ENCODE measurements at places on chromosomes 13 and 19.

DNA sequence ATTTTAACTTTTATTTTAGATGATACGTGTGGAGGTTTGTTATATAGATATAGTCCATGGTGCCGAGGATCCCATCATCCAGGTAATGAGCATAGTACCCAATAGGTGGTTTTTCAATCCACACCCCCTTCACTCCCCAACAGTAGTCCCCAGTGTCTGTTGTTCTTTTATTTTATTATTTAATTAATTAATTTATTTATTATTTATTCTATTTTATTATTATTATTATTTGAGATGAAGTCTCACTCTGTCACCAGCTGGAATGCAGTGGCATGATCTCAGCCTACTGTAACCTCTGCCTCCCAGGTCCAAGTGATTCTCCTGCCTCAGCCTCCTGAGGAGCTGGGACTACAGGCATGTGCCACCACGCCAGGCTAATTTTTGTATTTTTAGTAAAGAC, 2086.2 kb downstream of the PCDH9 start:
- DNase-seq, result no peak

DNA sequence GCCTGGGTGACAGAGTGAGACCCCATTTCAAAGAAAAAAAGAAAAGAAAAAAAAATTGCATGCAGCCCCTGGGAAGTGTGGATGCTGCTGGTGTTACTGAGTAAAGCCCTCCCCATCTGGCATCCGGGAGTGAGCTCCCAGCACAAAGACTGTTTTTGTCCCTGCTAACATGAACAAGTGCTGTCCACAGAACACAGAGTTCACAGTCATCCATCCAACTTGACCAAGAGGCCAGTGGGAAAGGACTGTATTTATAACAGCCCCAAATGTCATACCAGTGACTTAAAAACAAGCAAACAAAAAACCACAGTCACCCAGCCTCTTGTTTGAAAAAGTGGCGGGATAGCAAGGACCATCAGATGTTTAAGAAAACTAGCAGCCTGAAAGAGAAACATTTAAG, 10.8 kb downstream of the FBXO17 start:
- DNase-seq, result no peak

DNA sequence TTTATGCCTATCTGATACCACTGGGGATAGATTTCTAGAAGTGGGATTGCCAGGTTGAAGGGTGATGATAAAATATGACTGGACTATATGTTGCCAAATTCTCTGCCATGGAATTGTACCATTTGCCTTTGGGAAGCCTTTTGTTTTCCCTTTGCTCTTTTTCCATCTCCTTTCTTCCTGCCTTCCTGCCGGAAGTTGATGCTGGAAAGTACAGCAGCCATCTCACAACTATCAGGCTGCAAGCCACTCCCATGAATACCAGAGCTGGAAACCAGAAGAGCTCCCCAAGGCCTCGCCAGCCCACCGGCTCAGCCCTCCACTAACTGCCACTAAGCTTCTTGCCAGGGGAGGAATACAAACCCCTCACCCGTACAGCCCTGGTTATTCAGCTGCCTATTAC, 29.7 kb downstream of the ZIC5 start:
- no peak for DNase-seq

DNA sequence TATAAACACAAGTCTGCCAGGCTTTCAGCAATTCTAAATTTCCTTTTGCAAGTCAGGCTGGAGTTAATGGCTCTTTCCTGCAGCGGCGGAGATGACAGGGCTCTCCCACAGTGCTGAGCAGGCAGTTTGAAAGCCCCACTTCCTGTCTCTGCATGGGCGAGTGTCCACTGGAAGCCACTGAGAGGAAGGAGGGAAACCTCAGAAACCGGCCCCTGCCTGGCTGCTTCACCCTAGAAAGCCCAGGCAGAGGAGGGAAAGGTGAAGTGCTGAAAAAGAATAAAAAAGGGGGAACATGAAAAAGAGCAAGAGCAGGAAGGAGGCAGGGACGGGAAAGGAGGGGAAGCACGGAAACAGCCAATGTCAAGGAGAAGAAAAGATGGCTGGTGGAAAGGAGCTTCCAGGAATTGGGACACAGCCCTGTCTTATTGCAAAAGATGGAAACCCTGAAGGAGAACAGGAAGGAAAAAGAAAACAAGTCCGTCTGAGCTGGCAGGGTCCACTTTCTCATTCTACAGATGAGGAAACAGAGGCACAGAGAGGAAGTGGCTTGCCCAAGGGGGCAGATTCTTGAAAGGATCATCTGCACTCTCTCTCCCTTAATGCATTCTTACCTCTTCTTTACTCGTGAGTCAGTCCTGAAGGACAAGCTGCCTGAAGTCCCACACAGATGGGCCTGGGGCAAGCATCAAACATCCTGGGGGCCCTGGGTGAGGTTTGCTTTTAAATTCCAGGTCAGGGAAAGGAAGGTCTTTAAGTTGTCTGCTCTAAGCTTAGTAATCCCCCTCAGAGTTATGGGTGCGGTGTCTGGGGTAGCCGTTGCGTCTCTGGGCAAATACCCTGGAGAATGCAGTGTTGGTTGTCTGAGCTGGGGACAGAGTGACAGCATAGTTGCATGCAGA, 38.8 kb upstream of the ALOX5AP start:
- no peak for DNase-seq

GRCh38 chr19:5814852-5815246, 10.0 kb downstream of the NRTN start:
- DNase-seq, result no peak

GRCh38 chr19:29172302-29172701, 40.6 kb downstream of the UQCRFS1 start:
- DNase-seq, result no peak

DNA sequence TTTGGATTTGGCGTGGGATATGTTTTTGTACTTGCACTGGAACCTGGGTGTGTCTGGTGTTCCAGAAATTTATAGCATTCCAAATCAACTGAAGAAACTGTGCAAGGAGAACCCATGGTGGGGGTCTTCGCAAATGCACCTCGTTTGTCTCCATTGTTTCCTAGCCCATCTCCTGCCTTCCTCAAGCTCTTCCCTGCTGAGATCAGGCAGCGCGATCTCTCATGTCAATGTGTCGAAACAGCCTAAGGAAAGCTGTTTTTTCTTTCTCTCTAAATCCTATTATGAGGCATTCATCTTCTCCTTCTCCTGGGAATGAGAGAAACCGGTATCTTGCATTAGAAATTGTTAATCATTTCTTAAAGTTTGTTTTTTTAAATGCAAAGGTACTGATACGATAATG, 131.0 kb downstream of the KLF5 start:
- DNase-seq, result no peak

GRCh38 chr19:3369337-3370213, 3.2 kb downstream of the NFIC start:
- DNase-seq, result no peak

GRCh38 chr19:37251308-37252229, 33.6 kb downstream of the ZNF383 start:
- DNase-seq, result peak; percentile 11

GRCh38 chr13:37385956-37386670, 212.5 kb downstream of the POSTN start:
- DNase-seq, result no peak

GRCh38 chr19:40672573-40673299, 17.7 kb downstream of the NUMBL start:
- no peak for DNase-seq

GRCh38 chr13:21420706-21421105, 38.4 kb downstream of the ZDHHC20 start:
- DNase-seq, result no peak

- peak; percentile 15 for DNase-seq
Observed at GRCh38 chr19:53333066-53333462, 485 bp upstream of the ZNF845 start.

DNA sequence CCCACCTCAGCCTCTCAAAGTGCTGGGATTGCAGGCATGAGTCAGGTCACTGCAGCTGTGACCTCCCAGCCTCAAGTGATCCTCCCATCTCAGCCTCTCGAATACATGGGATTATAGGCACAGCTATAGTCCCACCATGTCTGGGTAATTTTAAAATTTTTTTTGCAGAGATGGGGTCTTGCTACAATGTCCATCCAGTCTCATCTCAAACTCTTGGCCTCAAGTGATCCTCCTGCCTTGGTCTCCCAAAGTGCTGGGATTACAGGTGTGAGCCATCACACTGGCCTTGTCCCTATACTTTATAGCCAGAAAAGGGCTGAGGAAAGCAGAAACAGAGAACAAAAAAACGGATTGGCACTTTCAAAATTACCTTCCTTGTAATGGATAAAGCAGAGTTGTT, 4.8 kb upstream of the FBXO27 start:
- DNase-seq, result no peak

DNA sequence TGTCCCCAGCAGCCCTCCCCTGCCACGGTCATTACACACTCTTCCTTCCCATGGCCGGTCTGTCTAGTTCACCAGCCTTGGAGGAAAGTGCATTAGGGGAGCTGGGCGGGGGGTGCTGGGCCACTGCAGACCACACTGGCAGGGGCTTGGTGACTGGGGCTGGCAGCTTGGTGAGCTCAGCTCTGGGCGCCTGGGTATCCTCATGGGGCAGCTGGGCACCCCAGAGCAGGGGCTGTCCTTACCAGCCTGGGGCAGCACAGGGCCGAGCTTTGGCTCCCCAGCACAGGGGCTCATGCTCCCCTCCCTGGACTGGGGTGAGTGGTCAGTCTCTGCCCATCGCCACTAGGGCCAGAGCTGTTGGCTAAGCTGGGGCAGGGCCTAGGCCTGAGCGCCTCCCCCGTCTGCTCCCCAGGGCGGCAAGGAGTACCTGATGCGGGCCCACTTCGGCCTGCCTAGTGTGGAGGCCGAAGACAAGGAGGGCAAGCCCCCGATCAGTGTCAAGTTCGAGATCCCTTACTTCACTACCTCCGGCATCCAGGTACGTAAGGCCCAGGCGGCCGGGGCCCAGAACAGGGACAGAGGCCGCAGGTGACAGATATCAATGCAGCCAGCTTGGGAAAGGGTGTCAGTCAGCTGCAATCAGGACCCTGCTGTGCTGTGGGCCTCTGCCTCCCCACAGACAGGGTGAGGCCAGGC, 35.5 kb downstream of the AP1M1 start:
- no peak for DNase-seq

- no peak for DNase-seq
Observed at GRCh38 chr13:32008518-32009175, 22.9 kb upstream of the FRY start.

DNA sequence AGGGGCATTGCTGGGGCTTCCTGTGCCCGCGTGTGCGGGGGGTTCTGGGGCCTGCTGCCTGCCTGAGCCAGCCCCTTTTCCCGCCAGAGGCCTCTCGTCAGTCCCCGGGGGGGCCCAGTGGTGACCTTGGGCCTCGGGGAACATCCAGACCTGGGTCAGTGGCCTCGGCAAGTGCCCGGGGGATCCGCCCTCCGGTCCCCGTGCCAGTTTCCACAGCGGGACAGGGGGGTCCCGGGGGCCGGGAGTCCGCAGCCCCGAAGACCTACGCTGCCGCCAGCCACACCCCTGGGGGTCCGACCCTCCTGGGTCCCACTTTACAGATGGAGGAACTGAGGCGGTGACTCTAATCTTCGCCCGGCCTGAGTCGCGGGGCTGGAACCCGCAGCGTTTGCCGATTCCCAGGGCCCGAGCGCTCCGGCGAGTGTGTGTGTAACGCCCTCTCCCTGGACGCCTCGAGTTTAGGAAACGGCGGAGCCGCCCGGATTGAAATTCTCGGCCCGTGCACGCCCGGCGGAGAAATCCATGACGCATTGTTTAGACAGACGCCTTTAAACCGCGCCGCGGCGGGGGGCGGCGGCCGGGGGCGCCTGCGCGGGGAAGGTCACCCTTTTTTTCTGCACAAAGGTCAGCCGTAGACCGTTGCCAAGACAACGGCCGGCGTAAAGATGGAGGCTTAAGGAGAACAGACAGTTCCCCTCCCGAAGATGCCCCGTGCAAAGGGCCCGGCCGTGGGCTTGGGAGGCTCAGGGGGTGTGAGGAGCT, 39.3 kb downstream of the EFNA2 start:
- DNase-seq, result no peak

GRCh38 chr19:42325896-42326771, 699 bp downstream of the MEGF8 start:
- DNase-seq, result no peak

GRCh38 chr19:16206046-16206605, 8.4 kb downstream of the AP1M1 start:
- DNase-seq, result no peak

DNA sequence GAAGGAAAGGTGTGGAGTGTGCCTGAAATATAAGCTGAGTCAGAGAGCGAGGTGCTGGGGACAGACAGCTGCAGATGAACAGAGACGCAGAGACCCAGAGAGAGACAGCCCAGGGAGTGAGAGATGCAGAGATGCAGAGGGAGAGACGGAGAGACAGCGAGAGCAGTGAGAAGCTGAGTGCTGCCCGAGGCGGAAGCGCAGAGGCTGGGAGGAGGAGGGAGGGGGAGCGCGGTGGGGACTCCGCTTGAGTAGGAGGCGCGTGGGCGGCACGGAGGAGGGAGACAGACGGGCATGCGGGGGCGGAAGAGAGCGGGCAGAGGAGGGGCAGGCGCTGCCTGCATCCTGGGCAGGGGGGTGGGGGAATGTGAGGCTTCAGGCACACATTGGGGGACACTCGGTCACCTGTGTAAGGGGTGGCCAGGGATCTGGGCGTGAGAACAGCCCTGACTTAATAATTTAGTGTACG, 25.7 kb downstream of the SLC8A2 start:
- no peak for DNase-seq
